Stimulated activated CD8-positive, alpha-beta memory T cell treated with anti-CD3 and anti-CD28 coated beads, Interleukin-15, amount 100 ng/mL, for 24 hours (primary cell): ENCODE measurements at places on chromosomes 2 and 18.

- DNase-seq, result no peak
Observed at GRCh38 chr18:21057112-21057511, 54.5 kb downstream of the ROCK1 start.

DNA sequence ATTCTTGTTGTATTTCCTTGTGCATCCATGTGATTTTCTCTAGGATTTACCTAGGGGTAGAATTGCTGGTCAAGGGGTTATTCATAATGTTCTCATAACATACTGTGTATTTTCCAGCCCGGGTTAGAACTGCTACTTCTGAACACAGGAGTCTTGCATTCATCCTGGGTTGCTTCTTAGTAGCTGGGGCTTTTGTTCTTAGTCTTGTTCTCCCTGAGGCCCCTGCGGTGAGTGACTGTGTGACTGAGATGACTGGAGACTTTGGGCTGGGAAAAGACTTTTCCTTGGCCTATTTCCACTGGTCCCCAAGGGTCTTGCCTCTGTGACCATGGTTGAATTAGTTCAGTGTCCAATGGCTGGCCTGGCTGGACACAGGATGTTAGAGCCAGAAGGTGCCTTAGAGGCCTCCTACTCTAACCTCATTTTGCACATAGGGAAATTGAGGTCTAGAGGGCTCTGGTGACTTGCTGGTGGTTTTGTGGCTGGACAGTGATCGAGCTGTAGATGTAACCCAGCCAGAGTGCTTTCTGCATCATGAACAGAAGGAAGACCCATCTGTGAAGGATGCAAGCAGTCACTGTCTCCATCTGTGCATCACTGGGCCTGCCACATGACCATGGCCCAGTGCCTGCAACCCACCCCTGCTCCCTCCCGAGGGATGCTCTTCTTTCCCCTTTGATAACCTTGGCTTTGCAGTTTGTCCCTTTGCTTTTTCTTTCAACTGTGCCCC, 233.3 kb downstream of the FHOD3 start:
- DNase-seq, result no peak

GRCh38 chr2:54945391-54946219, 104.6 kb downstream of the RTN4 start:
- no peak for DNase-seq

DNA sequence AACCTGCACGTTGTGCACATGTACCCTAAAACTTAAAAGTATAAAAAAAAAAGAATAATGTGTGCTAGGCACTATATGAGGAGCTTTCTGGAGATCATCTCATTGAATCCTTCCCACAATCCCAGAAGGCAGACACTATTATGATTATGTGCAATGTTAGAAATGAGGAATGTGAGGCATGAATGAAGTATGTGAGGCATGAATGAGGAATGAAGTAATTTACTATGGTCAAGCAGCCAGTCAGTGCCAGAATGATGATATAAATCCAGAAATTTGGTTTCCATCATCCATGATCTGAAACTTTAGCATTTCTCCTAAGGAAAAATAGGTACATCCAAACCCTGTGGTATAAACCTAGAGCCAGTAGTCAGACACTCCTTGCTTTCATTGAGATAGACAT, 42.0 kb downstream of the CCDC148 start:
- DNase-seq, result no peak

DNA sequence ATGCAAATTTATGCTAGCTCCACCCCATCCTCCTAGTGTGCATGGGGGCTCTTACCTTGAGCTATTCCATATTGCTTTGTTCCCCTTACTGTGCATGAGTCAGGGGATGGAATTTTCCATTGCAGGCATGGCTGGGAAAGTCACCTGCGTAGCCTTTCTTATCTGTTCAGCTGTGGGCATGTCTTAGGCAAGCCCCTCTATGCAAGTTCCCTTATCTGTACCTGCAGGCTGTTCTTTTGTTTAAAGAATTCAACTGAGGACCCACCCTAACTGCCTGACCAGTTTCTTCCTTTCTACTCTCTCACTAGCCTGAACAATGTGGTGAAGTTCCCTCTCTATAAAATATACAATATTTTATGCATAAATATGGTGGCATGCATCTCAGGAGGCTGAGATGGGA, 54.2 kb upstream of the CDCA7 start:
- no peak for DNase-seq

DNA sequence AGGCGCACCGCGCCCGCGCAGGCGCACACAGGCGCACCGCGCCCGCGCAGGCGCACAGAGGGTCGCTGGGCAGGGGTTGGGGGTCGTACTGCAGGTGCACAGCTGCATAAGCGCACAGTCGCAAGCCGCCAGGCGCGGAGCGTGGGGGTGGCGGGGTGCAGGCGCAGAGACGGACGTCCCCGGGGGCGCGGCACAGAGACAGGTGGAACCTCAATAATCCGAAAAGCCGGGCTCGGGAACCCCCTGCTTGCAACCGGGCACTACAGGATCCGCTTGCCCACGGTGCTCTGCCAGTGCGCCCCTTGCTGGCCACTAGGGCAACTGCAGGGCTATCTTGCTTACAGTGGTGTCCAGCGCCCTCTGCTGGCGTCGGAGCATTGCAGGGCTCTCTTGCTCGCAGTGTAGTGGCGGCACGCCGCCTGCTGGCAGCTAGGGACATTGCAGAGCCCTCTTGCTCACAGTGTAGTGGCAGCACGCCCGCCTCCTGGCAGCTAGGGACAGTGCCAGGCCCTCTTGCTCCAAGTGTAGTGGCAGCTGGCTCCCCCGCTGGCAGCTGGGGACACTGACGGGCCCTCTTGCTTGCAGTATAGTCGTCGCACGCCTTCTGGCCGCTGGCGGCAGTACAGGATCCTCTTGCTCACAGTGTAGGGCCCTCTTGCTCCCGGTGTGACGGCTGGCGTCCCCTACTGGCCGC, 34.9 kb downstream of the FAM110C start:
- DNase-seq, result peak; percentile 40

GRCh38 chr2:37344453-37345361, at the start of gene QPCT:
Gene QPCT (plus strand): TSS chr2:37344630. CDS start chr2:37344732, 102 bp downstream.
- no peak for DNase-seq

GRCh38 chr2:174286172-174286571, 37.8 kb upstream of the OLA1 start:
- no peak for DNase-seq

DNA sequence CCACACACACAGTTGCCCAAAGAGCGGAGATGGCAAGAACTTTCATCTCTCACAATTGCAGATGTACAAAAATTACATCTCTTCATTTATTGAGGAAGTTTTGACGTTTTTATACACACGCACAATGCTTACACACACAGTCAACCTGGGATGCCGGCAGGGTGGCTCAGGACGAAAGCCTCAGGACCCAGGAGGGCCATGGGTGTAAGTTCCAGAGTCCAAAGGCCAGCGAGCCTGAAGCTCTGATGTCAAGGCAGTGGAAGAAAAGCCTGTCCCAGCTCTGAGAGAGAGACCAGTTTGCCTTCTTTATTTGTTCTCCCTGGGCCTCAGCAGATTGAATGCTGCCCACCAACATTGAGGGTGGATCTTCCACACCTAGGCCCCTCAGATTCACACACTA, 10.1 kb downstream of the AMER3 start:
- no peak for DNase-seq

GRCh38 chr2:236672606-236673005, 103.0 kb downstream of the ACKR3 start:
- no peak for DNase-seq

GRCh38 chr18:25284861-25285550, 67.0 kb downstream of the ZNF521 start:
- no peak for DNase-seq

DNA sequence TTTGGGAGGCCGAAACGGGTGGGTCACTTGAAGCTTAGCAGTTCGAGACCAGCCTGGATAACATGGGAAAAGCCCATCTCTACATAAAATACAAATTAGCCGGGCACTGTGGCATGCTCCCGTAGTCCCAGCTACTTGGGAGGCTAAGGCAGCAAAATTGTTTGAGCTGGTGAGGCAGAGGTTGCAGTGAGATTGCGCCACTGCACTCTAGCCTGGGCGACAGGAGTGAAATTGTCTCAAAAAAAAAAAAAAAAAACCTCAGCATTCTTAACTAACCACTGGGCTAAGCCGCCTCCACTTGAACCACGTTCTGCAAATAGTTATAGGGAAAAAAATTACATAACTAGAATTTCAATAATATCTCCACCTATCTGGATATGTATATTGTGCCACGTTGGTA, 2.3 kb downstream of the FOXI3 start:
- DNase-seq, result no peak

DNA sequence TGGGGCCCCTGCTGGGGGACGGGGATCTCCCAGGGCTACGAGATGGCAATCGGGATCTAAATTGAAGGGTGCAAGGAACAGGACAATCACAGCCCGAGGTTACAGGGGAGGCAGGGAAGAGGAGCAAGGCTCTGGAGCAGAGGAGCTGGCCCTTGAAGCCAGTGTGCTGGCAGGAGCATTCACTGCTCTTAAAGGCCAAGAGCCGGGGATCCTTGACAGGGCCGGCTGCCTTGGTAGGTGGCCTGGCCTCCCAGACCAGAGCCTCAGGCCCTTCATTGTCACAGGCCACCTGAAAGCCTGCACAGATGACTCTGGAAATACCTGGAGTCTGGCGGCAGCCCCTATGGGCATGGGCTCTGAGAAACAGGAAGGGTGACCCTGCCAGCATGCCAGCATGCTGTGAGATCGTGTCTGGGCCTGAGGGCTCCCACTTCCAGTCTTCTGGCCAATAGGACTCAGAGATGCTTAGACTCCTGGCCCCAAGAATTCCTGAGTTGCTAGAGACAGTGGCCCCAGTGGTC, 38.7 kb downstream of the PDIA6 start:
- DNase-seq, result no peak

DNA sequence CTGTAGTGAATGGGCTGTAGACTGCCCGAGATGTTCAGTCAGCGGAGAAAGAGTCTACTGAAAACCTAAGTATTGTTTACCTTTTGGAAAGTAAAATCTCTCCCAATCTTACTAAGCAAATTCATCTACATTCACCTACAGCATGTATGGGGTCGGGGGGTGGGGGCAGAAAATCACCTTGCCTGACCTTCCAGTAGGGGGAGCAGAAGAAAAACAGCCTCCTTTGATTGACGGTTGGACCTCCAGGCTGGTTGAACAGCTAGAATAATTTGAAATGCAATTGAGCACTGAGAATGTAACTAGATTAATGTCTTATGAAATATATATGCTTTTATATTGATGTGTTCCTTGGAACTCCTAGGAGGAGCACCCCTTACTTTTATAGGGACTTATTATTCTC, 10.0 kb downstream of the LRATD1 start:
- no peak for DNase-seq

GRCh38 chr18:8933714-8934284, 168.7 kb upstream of the NDUFV2 start:
- no peak for DNase-seq

DNA sequence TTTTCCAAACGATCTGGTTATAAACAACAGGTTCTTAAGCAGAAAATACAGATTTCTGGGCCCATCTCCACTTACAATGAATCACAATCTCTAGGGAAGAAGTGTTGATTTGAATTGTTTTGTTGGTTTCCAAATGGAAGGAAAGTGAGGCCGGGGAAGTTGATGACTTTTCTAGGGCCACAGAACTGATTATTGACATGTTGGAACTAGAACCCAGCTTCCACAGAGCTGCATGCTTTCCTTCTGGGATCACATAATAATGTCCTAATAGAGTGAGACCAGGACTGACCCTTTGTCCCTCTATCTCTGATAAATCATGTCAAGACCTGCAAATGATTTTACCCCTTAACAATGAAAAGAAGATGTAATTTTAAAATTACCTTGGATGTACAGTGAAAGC, 332.2 kb downstream of the OSR1 start:
- DNase-seq, result no peak

- DNase-seq, result no peak
Observed at GRCh38 chr2:181420259-181421130, 36.7 kb upstream of the ITGA4 start.

- no peak for DNase-seq
Observed at GRCh38 chr18:69261406-69261805, 139.3 kb upstream of the DOK6 start.

DNA sequence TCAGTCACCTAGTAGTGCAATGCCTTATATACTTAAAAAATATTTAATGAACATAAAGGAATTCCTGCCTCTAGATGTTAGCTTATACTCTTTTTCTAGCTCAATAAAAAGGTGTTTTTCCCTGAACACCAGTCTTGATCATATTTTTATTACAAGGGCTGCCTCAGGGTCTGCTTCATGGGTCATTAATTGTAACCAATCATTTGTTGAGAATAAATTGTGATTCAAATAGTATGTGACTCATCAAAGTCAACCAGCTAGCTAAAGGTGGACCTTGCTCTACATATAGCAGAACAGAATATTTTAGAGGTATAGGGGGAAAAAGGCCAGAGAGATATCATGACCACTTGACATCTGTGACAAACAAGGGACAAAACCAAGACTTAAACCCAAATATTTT, 114.0 kb downstream of the PIK3C3 start:
- no peak for DNase-seq

DNA sequence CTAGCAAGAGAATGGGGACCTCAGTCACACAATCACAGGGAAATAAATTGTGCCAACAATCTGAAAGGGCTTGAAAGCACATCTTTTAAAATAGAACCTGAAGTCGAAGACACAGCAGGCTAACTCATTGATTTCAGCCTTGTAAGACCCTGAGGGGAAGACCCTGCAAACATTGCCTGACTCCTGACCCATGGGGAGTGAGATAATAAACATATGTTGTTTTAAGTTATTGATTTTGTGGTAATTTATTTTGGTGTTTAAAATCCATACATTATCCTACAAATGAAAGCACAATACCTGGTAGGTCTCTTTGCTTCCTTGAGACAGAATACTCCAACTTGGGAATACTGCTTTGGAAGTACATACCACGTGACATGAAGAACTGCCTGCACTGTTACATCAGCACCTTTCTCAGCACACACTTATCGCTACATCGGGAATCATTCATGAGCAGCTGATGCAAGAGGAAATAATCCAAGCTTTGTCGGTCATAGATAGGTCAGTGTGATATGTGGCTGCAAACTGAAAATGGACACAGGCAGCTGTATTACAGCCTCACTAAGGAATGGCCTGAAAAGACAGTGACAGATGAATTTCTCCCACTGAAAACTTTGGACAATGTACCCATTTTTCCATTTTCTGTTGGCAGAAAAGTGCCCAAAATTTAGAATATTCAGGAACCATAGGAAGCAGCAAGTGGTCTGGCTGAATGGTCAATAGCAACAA, 494.5 kb upstream of the MAP2 start:
- DNase-seq, result no peak

GRCh38 chr18:63150942-63151421, 168.6 kb downstream of the BCL2 start:
- no peak for DNase-seq

DNA sequence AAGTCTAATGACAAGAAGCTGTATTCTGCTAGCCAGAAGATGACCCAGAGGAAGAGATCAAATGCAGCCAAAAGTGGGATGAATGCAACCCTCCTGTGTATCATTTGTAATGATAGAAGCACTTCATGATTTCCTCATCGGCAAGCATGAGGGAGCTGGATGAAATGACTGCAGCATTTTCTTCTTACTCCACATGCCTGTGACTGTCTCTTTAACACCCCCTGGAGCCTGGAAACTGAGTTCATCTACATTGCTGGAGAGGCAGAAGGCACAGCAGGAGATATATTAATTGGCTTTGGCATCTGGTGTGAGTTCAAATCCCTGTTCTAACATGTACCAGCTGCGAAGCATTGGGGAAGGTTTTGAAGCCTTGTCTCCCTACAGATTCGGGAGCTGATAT, 37.7 kb downstream of the ID2 start:
- DNase-seq, result no peak
